ENCODE measurements at places on chromosomes 2 and 18. TPM values are rescaled to one million over a fixed set of nuclear protein-coding genes. Genes with fewer than 3 reads are reported as not detected.
A peak's percentile ranks its signal among the peaks of the same experiment; 100 is the strongest.

Gene ACTG2
- total RNA-seq, result 4,458 TPM

Gene KCNK3
- total RNA-seq, result 24.4 TPM

Gene HOXD1
- 0.46 TPM for total RNA-seq

Gene MDH1B
- 0.57 TPM for total RNA-seq

DNA sequence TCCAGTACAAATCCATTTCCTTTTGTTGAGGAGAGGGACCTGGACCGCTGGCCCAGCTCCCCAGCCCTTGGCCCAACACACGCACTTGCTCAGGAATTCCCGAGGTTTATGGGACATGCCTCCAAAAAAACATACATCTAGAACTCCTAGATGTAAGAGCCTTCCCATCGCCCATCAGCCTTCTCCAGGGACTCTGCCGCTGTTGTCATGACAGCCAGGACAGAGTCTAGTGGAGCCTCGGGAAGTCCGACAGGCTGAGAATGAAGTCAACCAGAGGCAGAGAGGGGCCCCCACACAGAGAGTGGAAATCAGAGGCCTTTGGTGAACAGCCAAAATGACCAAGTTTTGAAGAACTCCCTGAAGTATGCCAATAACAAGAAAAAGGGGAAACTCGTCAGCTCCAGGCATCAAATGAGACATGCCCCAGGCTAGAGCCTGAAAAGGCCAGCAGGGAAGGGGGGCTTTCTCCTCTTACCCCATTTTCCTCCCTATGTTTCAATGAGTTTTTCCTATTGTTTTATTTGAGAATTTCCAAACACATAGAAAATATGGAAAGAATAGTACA, 43.2 kb upstream of the CAB39 start:
- peak; percentile 52 for DNase-seq

DNA sequence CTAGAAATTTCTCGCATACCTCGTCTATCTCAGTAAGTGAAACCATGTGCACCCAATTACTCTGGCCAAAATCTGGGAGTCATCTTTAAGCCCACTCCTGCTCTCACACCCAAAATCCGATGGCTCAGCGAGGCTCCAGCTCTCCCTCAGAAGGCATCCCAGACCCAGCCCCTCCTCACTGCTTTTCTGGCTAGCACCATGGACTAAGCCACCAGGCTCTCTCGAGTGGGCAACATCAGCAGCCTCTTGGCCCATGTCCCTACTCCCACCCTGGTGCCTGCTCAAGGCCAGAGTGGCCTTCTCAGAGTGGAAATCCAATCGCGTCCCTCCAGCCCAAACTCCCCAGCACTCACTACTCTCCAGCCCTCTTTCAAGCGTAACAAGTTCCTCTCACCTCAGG, 27.2 kb downstream of the TNS1 start:
- DNase-seq, result peak; percentile 47

DNA sequence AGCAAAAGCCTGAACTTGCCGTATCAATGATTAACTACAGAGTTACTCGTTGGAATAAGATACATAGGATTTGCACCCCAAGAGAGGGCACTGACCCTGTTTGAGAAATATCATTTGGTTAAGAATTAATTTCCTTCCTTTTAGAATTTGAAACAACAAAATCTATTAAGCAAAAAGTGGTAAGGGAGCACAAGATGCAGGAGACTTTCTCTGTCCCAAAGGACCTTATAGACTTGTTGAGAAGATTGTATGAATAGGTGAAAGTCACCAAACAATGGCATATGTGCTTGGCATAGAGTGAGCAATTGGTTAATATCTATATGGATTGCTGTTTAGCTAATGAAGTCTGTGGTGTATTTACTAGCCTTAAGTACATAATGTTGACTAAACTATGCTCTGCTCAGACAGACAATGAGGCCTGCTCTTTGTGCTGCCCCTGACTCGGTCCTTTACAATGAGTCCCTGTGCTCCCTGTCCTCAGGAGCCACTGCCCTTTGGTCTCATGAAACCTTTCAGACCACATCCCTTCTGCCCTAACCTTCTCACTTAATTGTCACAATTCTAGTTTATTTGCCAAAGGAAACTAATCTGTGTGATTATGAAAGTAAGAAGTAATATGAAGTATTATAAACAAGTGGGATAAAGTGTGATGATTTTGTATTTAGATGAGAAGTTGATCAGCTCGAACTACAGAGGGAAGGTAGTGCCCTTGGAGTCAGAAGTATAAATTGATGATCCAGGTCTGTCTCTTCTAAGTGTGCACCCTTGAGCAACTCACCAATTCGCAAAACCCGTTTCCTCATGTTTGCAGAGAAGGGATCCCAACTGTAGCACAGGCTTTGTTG, 21.2 kb upstream of the HNMT start:
- DNase-seq, result no peak

GRCh38 chr2:217033186-217033585, 173.3 kb upstream of the TNP1 start:
- DNase-seq, result no peak

GRCh38 chr2:231104115-231104713, 20.6 kb downstream of the HTR2B start:
- DNase-seq, result no peak

GRCh38 chr2:67646714-67647333, 249.7 kb downstream of the ETAA1 start:
- no peak for DNase-seq

DNA sequence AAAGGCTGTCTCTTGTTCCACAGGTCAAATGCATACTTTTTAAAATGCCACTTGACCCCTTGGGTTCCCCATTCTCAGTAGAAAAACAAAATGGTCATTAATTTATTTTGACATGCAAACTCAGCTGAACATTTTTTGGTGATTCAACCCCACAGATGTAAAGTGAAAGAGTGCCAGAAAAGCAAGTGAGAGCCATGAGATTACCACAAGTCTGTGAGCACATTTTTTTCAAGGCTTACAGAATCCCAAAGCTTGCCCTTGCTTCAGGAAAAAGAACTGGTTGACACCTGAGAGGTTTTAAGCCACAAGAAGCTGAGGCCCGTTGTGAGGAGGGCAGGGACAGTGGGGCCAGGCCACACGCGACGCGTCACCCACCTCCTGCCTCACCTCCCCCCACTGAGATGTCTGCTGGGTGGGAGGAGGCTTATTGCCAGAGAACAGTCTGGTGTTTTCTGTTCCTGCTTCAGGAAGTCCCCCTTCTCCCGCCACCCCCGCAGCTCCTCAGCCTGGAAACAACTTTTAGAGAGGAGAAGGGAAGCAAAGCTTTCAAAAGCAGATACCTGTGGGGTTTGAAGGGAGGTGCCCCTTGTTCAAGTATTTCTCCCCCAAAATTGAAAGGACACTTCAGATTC, 70.4 kb upstream of the CYP1B1 start:
- no peak for DNase-seq

DNA sequence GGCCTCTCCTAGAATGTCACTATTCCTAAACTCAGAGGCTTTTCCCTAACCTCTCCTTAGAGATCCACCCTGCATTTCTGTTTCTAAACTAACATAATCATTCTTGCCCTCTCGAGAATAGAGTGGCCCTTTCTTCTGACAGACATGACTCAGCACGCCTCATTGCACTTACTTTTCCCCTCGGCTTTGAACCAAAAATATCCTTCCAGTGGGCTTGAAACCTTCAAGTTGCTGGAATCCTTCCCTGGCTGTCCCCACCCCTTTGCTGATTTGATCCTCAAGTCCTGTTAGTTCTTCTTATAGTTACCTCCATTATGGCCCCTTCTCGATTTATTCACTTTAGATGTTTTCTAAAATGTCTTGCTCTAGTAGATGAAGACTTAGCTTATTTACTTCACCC, 158.0 kb downstream of the LTBP1 start:
- DNase-seq, result no peak

GRCh38 chr2:172200495-172201085, 97.9 kb upstream of the DLX2 start:
- no peak for DNase-seq

DNA sequence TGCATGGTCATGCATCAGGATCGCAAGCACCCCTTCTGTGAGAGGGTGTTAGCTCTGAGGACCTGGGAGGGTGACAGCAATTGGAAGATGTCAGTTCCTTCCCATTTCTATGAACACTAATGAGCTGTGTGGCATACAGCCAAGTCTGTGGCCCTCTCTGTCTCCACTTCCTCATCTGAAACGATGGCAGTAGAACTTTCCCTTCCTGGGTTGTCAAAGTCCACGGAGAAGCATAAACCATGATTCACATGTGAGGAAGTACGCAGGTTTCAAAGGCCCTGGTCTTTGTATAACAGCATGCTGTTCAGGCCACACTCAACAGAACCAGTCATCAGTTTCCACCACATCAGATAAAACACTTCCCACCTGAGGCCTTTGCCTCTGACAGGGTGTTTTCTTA, 167.4 kb upstream of the RAB6C start:
- DNase-seq, result no peak

DNA sequence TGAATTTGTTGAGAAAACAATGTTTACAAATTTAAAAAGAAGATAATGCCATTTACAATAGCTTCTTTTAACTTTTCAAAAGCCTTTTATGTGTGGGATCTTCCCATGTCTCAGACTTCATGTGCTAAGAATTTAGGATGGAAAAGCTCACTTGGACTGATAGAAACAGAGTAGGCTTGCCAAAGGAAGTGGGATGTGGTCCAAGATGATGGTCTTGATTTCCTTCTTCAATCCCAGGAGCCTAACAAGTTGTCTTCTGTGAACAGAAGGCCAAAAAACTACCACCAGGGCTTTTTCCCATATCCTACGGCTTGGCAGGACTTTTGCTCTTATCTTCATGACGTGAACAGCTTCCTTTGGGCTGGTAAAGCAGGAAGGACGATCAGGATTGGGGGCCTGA, 9.5 kb downstream of the CXCR4 start:
- DNase-seq, result no peak

GRCh38 chr2:215883799-215884198, 129.6 kb downstream of the MREG start:
- DNase-seq, result no peak

GRCh38 chr2:218146056-218146455, 20.2 kb downstream of the CXCR2 start:
- DNase-seq, result no peak
